ENCODE measurements at places on chromosomes 11 and 22. TPM values are rescaled to one million over a fixed set of nuclear protein-coding genes. Genes with fewer than 3 reads are reported as not detected.

DNA sequence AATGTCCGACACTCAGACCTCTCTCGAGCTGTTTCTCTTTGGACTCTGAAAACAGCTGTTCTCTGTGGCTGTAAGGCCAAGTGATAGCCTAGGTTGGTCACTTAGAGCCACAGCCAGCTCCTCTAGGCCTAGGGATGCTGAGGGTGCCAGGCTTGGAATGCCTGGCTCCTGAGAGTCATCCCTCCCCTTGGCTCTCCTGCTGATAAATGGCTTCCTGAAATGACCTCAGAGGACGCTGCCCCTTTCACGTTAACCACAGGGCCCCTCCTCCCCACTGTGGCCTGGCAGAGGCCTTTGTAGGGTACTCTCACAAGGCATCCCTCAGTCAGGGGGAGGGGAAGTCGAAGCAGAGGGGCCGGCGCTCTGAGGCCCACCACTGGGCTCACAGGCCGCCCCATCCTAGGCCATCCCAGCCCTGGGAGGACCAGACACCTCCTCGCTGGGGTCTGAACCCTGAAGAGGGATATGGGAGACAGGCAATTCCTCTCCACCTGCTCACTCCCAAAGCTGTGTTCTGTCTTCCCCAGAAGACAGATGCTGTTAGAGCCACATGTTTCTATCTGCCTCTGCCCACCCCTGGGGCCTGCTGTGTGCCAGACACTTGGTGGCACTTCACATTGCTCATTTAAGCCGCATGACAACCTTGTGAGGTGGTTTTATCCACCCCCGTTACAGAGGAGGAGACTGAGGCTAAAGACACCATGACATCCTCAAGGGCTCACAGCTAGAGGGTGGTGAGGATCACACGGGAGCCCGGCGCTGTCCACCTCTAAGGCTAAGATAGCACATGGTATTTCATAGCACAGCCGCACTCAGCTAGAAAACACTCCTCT lies 50.9 kb downstream of the ARFGAP3 start:
- no peaks in the 10 kb centered on the region for H3K4me1 ChIP-seq
- no peak for DNase-seq
- H3K27me3 ChIP-seq = no peaks in the 10 kb centered on the region
- peaks cover 7% of the 10 kb centered on the region for H3K36me3 ChIP-seq
- no peak overlapping the region for H3K27ac ChIP-seq

DNA sequence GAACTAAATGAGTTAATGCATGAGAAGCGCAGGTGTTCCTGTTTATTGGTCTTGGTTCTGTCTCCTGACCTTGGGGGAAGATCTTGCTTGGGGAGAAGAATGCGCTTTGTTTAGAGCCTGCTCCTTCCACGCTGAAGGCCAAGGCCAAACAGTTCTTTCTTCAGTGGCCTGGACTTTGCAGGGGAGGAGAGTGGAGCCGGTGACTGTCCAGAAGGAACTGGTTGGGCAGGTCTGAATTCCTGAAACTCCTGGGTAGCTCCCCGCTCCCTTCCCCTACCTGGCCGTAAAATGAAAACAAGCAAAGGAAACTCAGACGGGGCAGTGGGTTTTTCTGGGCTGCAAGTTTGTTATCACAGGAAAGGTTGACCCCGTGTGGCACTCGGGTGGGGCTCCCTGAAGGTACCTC lies 3.6 kb downstream of the ARHGAP8 start:
- no peak overlapping the region for H3K27ac ChIP-seq
- no peak for DNase-seq
- H3K4me3 ChIP-seq = no peak overlapping the region
- H3K27me3 ChIP-seq = peaks cover 13% of the 10 kb centered on the region
- no peaks in the 10 kb centered on the region for H3K4me1 ChIP-seq

DNA sequence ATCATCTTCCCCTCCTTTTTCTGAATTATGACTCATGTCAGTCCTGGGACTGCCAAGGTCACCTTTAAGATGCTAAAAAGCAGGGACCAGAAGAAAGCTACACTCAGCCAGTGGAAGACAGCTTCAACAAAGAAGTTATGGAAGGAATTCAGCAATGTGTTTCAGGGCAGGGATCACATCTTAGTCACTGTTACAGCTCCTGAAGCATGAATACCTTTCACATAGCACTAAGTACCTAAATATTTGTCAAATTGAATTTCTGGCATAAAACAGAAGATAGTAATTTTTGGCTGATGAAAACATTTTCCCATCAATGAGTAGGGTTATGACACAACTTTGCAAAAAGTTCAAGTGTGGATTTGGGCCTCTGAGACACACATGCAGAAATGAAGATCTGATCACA lies 5.2 kb downstream of the DDB1 start:
- H3K36me3 ChIP-seq = peaks cover 31% of the 10 kb centered on the region
- DNase-seq = no peak
- no peaks in the 10 kb centered on the region for H3K27me3 ChIP-seq
- no peak overlapping the region for H3K4me3 ChIP-seq
- H3K27ac ChIP-seq = no peak overlapping the region
- peaks cover 14% of the 10 kb centered on the region for H3K4me1 ChIP-seq

DNA sequence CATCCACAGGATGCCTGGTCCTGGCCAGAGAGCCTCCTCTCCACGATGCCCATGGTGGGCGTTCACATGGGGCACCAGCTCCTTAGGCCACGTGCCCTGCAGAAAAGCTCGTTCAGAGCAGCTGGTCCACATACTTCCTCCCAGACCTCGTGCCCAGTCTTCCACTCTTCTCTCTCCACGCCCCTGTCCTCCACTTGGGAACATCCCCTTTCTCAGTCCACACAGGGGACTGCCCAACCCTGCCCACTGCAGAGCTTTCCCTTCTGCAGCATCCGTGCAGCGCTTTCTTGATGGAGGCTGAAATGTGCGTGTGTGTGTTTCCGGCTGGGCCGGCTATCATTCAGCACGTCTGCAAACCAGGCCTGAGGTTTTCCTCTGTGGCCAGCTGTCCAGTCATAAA lies 11.3 kb downstream of the TPCN2 start:
- H3K27ac ChIP-seq = no peak overlapping the region
- H3K4me3 ChIP-seq = no peak overlapping the region
- no peaks in the 10 kb centered on the region for H3K4me1 ChIP-seq
- DNase-seq = no peak
- H3K36me3 ChIP-seq = peaks cover 65% of the 10 kb centered on the region
- H3K27me3 ChIP-seq = no peaks in the 10 kb centered on the region

DNA sequence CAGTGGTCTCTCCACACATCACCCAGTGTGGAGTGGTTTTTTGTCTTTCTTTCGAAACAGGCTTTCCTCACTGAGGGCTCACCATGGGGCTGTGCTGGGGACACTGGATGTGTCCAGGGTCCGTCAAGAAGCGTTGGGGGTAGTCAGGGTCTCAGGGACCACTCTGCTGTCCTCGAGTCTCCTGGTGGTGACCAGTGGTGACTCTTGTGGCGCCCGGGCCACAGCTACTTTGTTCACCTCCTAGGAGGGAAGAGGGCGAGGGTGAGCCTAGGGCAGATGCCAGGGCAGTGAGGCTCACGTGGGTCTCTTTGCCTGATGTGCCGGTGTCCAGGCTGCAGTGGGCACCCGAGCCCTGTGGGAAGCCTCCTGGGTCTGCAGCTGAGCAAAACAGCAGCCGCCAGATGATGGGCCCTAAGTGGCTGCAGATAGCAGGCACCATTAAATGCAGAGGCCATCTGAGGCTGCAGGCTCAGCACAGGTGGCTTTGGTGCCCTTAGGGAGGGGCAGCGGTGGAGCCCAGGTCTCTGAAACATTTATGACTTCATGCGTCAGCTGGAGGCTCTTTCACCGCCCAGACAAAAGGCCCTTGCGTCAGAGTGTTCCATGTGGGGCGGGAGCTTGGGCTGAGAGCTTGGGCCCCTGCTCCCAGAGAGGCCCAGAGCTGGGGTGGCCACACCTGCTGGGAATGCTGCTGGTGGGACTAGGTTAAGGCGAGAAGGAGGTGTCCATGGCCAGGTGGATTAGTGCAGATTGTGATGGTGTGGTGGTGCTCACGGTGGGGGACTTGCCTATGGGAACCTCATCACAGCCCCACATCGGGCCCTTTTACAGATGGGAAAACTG lies 29.5 kb downstream of the KCNQ1 start:
- no peaks in the 10 kb centered on the region for H3K4me1 ChIP-seq
- no peak overlapping the region for H3K27ac ChIP-seq
- H3K27me3 ChIP-seq = no peaks in the 10 kb centered on the region
- no peak overlapping the region for H3K4me3 ChIP-seq

CD3D gene
- total RNA-seq = 232 TPM
